Fibroblast of villous mesenchyme (primary cell): ENCODE measurements at places on chromosomes 12 and 14.
A peak's percentile ranks its signal among the peaks of the same experiment; 100 is the strongest.

GRCh38 chr14:99773521-99774497 lies 19.4 kb upstream of the EML1 start:
- DNase-seq = no peak

- DNase-seq = no peak
Measured at GRCh38 chr14:99237288-99237687, 34.7 kb downstream of the BCL11B start.

DNA sequence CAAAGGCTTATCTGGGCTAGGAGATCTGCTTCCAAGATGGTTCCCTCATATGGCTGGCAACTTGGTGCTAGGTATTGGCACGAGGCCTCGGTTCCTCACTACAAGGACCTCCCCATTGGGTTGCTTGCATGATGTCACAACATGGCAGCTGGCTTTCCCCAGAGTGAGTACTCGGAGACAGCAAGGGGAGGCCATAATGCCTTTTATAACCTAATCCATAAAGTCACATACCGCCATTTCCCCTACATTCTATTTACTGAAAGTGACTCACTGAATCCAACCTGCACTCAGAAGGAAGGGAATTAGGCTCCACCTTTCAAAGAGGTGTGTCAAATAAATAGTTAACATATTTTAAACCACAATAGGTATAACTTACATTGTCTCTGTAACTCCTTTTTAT lies 130.9 kb downstream of the SAMD4A start:
- no peak for DNase-seq

GRCh38 chr14:65356327-65356836 lies 56.1 kb upstream of the FUT8 start:
- DNase-seq = peak; percentile 50

- DNase-seq = no peak
Measured at GRCh38 chr12:104951759-104952509, 6.2 kb downstream of the SLC41A2 start.
